SJSA1 (cell line): ENCODE measurements at places on chromosomes 2 and 18. TPM values are rescaled to one million over a fixed set of nuclear protein-coding genes. Genes with fewer than 3 reads are reported as not detected.

Gene ST6GAL2
- total RNA-seq: not detected in 2 replicates

- DNase-seq: no peak
Observed at GRCh38 chr18:21053127-21053526, 58.5 kb downstream of the ROCK1 start.

- peak; percentile 14 for DNase-seq
Observed at GRCh38 chr18:46723856-46724415, 32.9 kb downstream of the ST8SIA5 start.

DNA sequence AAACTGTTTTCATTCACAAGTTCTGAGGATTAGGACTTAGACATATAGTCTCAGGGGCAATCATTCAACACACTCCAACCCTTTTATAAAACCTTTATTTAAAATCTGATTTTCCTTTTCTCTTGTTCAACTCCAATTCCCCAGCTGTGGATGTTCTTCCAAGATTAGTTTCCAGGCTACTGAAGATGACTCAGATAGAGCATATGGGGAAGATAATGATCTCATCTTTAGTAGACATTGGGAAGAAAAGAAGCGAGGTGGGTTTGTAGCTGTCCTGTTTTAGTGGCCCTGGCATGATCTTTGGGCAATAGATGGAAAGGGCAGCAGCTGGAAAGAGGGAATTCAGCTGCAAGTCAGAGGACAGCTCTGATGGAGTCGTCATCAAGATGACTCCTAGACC, 247.7 kb upstream of the CCDC68 start:
- DNase-seq: no peak

- no peak for DNase-seq
Observed at GRCh38 chr18:46379323-46379950, 275.3 kb downstream of the HAUS1 start.

DNA sequence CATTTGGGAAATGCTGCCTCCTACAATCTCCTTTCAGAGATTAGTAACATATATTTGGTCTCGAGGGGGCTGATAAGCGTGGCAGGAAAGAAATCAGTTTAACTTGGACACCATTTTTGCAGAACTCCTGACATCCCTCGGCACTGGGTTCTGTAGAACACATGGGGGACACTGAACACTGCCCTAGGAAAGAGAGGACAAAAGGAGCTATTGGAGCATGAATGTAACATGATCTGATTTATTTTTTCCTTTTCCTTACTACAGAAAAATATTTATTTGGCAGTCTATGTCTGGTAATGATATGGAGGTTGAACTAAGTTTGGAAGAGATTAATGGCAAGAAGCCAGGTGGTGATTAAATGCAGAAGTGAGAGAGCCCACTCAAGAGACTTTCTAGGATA, 153.8 kb downstream of the AFF3 start:
- no peak for DNase-seq

DNA sequence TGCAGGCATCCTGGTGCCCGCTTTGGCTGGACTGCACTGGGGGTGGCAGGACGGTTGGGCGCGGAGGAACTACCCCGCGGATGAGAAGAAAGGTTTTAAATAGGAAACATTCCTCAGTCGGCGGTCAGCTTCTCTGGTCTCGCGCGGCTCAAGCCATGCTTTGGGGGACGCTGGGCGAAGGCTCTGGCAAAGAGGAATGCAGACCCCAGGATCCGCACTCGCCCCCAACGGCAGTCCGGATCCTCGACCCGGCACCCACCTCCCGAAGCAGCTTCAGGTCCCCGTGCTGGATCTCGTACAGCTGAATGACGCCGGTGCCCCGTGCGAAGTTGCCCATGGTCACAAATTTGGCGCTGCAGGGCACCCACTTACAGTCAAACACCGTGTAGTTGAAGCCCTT, 686 bp upstream of the PNO1 start:
- DNase-seq: no peak

Gene TRIM43
- total RNA-seq: not detected in 2 replicates

Gene STPG4
- not detected in 2 replicates for total RNA-seq

Gene SPATA3
- total RNA-seq: not detected in 2 replicates

Gene C1D
- total RNA-seq: 77.7 and 83.3 TPM in 2 replicates

Gene SAG
- not detected in 2 replicates for total RNA-seq

DNA sequence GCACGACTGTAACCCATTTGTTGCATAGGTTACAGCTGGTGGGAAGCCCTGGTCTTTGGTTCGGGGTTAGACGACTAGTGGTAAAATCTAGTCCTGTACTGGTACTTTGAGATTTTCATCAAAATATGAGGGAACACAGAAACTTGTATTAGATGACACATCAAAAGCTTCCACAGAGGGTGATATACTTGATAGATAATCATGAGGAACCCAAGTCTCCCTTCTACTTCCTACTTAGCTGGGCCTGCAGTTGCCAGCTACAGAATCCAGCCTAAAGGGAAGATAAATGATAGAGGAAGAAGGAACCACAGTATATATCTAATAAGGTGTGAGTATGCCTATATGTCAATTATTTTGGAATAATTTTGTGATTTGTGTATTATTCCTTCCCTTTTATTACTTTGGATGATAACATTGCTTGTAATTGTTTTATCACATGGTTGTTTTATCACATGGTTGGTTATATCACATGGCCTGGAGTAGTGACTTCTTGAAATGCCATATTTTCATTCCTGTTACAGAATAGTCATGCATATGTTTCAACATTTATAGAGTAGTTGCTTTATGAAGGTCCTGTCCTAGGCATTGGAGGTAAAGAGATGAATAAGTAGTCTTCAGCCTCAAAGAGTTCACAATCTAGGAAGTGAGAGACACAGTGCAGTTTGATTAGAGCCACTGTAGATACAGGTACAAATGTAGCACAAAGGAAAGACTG, 2.9 kb downstream of the AGPS start:
- DNase-seq: no peak

DNA sequence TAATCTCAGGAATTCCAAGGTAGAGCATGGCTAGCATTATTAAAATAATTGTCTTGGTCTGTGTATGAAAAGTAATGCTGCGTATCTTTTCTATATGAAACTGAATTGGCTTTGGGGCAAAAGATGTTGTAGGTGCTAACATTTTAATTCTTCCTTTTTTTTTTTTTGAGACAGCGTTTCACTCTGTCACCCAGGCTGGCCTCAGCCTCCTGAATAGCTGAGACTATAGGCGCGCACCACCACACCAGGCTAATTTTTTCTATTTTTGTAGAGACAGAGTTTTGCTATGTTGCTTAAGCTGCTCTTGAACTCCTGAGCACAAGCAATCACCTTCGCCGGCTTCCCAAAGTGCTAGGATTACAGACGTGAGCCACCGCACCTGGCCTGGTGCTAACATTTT, 172.6 kb upstream of the STON1 start:
- no peak for DNase-seq

Gene OR6B2
- not detected in 2 replicates for total RNA-seq

DNA sequence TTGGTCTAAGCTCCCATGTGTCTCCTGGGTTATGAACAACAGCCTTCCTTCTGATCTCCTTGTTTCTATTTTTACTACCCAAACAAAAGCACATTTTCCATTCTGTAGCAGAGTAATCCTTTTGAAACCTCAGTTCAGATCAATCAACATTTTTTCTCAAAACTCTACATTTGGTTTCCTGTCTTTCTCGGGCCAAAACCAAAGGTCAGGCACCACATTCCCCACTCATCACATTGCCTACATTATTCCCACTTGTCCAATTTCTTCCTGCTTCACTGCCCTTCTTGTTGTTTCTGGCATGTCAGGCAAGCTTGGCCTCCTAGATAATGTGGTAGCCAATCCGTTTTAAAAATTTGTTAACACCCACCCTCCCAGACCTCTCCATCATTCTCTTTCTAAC, 196.8 kb downstream of the PPP1R1C start:
- no peak for DNase-seq
